ENCODE measurements at places on chromosomes 5 and 9. TPM values are rescaled to one million over a fixed set of nuclear protein-coding genes. Genes with fewer than 3 reads are reported as not detected.
A peak's percentile ranks its signal among the peaks of the same experiment; 100 is the strongest.

DNA sequence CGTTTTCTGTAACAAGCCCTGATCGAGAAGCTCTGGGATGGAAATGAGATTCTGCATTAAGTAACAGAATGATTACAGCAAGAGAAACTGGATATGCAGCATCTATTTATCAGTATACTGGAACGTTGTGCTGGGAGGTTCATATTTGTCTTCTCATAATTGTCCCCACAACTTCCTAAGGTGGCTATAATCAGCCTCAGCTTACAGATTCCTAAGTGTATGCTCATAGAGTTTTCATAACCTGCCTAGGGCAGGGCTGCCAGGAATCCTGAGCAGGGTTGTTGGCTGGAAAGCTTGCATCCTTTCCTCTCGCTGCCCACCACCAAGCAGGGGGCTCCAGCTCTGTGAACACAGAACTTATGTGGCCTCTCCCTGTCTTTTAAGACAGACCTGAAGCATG lies 70.2 kb downstream of the FNBP1 start:
- DNase-seq = no peak

DNA sequence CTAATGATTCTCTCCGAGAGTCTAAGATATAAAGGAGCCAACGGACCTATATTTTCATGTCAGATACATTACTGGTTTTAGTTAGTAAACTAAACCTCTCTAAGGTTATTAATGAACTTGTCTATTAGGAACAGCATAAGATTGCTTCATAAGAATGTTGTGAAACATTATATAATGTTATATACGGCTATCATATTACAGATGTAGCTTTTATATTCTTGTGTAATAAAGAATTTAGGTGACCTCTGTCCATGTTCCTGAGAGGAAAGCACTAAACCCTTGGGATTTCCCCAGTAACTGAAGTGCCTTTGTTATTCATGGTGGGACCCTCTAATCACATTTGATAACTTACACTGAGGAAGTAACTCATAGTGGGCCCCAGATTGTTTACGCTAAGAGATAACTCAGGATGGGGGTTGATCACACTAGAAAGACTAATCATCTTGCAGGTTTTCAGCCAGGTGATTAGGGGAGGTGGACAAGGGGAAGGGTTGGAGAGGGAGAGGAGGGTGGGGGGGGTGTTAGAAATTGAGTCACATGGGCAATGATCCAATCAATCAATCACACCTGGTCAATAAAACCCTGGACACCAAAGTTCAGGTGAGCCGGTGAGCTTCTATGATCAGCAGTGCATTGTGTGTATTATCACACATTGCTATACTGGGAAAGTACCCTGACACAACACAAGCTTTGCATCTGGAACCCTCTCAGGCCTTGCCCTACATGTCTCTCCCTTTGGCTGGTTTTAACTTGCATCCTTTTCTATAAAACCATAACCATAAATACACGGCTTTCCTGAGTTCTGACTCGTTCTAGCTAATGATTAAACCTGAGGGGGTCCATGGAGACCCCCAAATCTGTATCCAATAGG lies 25.8 kb downstream of the ECPAS start:
- no peak for DNase-seq

Gene ADAMTS19
- not detected for total RNA-seq

GRCh38 chr5:135883441-135883840 lies 12.2 kb downstream of the IL9 start:
- DNase-seq = no peak

DNA sequence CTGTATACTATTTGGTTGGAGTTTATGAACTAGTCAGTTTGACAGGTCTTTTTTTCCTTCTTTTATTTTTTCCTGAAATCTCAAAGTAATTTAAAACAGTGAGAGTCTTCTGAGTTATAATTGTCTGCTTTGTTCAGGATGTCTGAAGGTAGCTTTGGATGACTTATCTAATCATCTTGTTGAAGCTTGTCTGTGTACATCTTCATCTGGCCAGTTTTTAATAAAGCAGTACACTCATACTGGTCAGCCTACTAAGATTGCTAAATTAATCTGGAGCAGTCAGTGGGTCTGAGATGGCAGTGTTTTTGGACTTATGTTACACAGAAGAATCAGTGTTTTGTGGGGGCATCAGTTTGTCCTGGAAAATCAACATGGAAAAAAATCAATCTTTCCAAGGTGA lies 482.4 kb downstream of the CDH10 start:
- DNase-seq = no peak

Gene AIF1L
- total RNA-seq = 0.72 TPM

GRCh38 chr9:131289301-131290035 lies at the start of gene PLPP7:
Gene PLPP7 (plus strand): TSS chr9:131289723. CDS start chr9:131289998, 275 bp downstream.
- DNase-seq = peak; percentile 78

DNA sequence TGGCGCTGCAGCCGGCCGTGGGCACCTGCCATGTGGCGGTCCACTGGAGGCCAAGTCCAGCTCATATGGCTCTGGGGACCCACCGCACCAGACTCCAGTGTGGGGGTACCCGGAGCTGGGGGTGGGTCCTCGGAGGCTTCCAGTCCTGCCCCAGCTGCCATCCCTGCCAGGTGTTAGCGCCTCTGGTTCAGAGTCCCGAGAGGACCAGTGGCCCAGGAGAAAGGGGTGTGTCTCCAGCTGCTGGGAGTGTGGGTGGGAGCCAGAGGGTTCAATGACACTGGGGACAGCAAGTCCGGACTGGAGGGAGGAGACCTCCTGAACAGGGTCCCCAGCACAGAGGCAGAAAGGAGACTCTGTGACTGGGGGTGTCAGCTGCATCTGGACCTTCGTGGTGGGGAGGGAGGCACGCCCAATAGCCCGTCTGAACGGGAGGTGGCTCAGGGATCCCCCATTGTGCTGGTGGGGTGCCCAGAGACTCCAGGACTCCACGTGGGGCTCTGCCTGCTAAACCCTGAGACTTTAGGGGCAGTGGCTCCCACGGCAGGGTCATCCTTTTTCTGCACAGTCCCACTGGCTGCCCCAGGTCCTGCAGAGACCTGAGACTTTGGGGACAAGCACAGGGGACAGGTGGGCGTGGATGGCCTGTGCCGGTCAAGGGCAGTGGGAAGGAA lies 2.4 kb upstream of the AHRR start:
- no peak for DNase-seq

DNA sequence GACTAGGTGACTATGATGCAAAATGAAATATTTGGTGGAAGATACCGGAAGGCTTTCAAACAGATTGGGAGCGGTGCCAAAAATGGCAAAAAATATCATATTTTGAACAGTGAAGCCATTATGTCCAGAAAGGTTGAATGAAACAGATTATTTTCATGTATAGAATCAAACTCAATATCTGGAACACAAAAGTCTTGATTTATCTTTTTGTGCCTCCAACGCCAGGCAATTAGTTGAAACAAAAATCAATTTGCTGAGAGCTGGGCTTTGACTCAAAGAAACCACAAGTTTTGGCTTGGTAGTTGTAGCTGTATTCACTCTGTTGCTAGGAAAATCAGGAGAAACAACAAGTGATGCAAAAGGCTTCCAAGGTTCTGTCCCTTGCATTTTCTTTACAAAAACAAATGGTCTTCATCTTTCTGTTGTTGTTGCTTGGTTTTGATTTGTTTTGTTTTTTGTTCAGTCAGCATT lies 421.7 kb upstream of the TYRP1 start:
- no peak for DNase-seq

Gene CDH9
- not detected for total RNA-seq

Gene ABITRAM
- 15.4 TPM for total RNA-seq

- no peak for DNase-seq
Measured at GRCh38 chr5:133839721-133840120, 128.7 kb downstream of the C5orf15 start.

DNA sequence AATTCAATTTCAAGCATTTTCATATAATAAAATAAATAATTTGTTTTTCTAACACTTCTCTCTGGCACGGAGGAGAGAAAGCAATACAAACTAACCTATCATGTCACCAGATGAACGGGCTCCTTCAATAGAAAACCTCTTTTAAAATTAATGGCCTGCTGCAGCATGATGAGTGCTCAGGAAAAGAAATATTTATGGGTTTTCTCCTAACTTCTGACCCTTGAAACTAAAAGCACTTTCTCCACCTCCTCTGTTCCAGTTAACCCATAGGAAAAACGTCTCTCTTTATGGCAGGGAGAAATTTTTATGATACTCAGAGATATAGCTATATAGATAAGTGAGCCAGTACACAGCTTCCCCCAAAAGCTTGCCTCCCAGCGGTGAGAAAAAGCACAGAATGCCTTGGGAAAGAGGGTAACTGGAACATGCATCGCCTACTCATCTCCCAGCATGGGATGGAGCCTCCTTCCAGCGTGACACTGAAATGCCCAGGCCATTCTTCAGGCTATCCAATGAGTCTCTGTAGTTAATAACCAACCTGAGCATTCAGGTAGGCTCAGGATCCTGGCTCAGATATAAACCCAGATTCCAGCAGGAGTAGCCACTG lies 963.0 kb upstream of the DMAC1 start:
- DNase-seq = no peak

Gene BAAT
- total RNA-seq = not detected

DNA sequence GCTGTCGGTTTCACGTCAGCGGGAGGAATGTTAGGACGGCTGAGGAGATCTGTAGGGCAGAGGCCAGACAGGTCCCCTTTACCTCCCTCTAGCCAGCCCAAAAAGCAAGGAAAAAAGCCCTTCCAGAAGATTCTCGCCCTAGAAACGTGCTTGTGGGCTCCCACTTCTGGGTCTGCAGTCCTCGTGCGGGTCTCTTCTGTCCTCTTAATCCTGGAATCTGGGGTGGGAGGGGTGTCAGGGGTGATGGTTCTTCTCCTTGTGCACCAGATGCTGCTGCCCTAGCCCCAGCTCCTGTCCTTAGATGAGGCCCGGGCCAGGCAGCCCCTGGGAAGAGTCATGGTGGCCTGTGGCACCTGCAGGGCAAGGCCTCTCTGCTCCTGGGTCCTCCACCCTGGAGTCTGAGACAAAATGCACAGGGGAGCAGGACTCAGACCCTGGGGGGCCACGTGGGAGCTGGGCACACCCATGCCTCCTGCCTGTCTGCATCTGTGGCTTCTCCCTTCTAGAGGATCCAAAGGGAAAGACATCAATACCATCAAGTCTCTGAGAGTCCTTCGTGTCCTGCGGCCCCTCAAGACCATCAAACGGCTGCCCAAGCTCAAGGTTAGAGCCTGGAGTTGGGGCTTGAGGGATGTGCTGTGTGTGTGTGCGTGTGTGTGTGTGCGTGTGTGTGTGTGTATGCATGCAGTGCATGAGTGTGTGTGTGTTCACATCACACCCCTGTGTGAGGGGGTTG lies 174.2 kb downstream of the CACNA1B start:
- DNase-seq = no peak

DNA sequence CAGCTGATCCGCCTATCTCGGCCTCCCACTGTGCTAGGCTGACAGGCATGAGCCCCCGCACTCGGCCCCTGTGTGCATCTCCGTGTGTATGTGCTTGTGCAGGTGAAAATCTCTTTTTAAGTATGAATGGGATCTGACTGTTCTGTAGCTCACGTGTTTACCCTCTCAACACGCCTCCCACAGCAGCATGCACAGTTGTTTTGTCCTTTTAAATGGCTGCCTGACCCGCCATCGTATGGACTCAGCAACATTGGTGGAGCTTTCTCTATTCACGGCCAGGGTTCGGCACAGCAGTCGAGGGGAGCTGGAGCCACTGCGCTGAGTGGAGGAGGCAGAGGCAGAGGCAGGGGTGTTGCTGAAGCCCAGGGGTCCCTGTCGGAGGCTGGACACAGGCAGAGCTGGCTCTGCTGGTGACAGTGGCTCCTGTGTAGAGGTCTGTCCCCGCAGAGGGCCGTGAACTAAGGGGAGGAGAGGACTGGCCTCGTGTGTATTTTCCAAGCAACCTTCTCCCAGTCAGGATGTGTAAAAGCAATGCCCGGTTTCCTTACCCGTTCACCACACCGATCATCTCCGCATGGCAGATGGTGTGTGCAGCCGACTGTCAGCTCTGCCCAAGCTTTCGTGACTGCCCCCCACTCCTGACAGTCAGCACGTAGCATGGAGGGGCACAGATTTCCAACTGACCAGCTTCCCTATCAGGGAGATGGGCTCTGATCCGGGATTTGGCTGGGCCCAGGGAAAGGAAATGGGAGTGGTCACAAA lies 37.3 kb downstream of the MRPL36 start:
- no peak for DNase-seq

Data from RPMI7951 (cell line).